ENCODE measurements at places on chromosomes 3 and 15.

DNA sequence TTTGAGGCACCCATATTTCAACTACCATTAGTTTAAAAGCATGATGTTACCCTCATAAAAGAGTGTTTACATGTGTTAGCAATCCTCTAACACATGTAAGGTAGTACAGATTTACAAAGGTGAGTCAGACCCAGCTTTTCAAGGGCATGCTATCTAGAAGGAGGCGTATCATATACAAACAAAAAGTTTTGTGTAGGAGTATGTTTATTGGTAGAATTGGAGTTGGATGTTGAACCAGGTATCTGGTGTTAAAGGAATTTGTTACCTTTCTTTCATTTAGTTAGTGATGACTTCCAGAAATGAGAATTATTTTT lies 2.4 kb downstream of the HACD3 start:
- no peak for DNase-seq

DNA sequence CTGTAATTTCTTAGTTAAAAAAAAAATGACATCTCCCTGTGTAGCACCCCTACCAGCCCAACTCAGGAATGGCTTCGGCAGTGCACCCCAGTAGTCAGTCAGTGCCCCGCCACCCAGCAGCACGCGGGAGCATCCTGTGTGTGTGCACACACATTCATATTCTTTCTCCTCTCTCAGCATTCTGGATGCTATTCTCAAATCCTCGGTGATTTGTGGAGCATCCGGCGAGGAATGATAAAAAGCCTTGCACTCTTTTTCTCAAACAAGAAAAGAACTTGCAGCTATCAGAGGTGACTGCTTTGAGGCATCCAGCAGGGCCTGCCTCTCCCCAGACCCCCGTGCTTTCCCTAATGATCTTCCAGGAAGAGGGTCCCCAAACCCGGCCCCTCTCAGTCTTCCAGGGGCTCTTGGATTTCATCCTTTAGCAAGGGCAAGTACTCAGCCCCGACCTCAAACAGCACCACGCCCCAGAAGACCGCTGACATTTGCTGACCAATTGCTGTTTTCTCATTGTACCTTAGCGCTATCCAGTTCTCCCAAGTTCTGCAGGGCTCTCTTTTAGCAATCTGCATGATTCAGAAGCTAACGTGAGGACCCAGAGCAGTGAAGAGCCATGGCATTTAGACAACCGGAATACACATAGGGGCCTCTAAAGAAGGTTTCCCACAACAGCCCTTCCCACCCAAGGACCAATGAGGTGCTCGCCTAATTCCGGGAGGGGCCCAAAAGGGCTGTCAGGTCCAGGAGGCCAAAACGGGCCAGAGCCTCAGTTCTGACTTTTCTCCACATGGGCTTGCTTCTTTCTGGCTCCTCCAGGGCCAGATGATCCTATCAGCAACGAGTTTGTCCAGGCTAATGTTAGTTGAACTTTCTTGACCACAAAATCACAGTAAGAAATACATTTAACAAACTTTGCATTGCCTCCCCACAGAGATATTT lies 72.2 kb downstream of the FAM174B start:
- DNase-seq = no peak

DNA sequence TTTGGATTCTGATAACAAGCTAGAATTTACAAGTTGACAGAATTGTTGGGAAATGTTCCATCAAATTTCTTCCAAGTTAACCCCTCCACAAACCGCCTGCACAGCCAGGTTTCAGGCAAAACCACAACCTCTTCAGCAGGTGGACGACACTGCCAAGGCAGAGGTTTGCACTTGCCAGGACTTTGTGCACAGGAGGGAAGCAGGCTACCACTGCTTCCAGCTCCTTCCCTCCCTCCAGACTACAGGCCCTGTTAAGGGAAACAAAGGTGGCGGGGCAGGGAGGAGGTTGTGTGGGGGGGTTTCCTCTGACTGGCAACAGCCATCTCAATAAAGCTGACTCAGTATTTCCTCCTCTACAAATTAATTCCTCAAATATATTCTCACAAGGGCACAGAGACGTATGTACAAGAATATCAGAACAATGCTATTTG lies 42.2 kb downstream of the TBC1D2B start:
- DNase-seq = peak; percentile 56

DNA sequence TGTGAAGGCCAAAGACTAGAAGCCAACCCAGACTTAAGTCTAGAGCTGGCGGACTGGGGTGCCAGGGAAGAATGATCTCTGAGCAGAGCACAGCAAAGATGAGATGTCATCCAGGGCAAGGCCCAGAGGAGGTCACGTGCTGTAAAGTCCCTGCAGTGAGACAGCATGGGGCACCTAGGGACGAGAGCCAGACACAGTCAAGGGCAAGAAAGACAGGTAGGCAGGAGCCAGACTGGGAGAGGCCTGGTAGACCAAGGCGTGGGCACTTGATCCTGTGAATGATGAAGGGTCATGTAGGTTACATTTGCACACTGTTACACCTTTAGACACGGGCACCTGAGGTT lies 379.7 kb upstream of the PROK2 start:
- DNase-seq = no peak

DNA sequence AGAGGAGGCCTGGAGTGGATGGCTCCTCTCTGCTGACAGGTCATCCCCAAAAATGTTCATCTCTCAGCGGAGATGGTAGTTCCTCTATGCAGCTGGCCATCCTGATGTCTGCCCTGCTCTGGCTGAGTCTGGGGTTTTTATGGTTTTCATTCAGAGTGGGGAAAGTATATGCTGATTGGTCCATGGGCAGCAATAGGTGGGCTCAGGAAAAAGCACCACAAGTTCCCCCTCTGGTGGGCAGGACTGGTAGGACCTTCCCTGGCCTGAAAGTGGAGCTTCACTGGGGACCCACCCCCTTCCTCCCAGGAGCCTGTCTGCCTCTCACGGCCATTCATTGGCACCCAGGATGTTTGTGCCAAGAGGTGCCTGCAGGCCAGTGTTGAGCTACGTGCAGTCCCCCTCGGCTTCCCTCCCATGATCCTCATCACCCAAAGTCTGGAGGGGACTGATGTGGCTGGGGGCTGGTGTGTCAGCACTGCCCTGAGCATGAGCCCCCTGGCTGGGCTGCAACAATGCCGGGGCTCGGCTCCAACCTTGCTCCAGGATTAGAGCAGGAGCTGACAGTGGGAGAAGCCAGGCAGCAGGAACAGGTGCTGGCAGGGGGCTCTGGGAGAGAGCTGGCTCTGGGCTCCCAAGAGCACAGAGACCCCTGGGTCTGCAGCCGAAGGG lies 13.1 kb upstream of the BLOC1S6 start:
- no peak for DNase-seq

DNA sequence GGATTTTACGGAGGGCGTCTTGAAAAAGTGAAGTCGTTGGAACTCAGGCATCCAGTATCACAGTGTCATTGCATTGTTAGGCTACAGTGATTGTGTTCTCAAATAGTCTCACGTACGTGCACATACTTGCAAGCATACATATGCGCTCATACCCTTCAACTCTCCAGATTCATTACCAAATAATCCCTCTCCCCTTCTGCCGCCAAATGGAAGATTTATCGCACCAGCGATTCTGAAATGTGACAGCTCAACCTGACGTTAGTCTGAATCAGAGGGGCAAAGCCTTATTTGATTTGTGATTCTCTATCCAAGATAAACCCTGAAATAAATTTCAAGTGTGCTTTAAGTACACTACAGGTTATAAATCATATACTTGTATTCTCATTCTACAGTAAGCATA lies 119.4 kb downstream of the GADL1 start:
- no peak for DNase-seq

DNA sequence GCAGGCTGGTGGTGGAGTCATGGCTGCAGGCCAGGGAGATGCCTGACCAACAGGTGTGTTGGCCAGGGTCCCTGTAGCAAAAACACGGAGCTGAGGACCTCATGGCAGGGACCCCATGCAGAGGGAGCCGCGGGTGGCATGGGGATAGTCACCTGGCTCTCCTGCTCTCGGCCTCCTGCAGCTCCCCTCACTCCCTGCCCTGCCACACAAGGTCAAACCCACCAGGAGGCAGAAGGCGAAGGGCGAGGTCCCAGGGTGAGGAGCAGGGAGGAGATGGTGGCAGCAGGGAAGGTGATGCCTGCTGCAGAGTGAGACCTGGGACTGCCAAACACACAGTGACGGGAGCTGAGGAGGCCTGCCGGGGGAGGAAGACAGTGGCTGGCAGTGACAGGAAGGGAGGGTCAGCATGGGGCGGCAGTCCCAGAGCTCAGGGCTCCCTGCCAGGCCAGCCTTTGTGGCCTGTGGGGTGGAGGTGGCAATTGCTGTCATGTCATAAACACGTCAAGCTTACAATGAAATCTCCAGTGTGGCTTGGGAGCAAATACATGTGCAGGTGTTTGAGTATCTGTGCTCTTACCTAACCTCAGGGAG lies 144.3 kb downstream of the TJP1 start:
- DNase-seq = no peak

DNA sequence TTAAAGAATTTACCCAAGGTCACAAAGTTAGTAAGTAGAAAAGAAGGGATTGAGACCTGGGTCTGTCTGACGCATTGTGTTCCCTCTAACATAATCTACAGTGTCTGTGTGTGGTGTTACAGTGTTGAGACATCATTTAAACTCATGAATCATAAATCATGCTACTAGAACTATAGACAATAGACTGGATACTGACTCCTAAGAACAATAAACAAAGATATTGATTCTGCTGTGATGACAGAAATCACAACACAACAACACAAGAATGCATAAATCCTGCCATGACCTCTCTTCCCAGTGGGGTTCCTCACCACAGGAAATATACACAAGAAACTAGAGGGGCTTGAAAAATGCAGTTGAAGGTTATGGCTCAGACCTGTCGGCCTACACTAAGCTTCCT lies 44.3 kb downstream of the TRIM69 start:
- no peak for DNase-seq

DNA sequence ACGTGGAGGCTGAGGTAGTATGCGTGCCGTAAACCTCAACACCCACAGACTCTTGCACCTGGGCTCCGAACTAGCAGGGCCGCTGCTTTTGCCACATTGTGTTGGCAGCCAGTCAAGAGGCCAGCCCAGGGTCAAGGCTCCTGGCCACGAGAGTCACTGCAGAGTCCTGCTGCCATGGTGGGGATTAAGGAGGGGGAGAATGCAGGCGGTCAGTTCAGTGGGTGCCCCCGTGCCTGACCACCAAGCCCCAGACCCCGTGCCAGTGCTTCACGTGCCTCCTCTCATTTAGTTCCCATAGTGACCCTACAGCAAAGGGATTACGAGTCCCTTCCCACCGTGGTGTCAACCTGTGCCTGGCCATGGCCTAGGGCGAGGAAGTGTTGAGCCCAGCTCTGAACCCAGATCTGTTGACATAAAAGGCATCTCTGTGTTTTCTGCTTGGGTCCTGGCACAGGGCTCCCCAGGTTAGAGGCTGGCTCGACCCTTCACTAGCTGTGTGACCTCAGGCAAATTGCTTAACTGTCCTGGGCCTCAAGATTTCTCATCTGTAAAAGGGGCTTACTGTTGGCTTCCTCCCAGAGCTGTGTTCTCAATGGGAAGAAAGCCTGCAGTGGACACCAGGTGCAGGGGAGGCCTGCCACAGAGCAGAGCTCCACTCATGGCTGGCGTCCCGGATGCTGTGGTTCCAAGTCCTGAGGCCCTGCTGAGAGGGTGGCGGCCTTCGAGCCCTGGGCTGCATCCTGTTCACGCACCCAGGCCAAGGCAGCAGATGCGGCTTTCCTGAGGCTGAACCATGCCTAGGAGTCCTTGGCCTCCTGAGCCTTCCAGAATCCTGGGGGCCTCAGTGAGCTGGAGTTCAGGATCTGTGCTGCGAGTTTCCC lies 32.8 kb downstream of the FBLN2 start:
- DNase-seq = no peak

DNA sequence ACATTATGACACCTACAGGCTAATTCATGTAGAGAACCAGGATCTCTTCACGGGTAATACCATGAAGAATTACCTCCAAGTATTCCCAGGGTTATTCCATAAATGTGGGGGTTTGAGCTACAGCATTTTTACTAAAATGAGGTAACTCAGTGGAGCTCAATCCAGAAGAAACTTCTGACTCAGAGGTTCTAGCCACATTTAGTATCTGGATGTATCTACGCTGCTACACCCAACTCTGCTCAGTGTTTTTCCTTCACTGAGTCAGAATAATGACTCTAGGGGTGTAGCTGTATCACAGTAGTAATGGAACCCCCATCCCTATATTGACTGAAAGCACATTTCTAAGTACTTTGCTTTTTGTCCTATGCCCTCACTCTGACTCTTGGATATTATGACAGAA lies 52.4 kb downstream of the COPS2 start:
- DNase-seq = no peak

- no peak for DNase-seq
These were observed 535.8 kb downstream of the TBL1XR1 start for GRCh38 chr3:176661432-176661964.

GRCh38 chr15:37625576-37625975 lies 308.9 kb upstream of the TMCO5A start:
- DNase-seq = no peak

GRCh38 chr3:51216291-51216690 lies 168.8 kb upstream of the MANF start:
- no peak for DNase-seq

DNA sequence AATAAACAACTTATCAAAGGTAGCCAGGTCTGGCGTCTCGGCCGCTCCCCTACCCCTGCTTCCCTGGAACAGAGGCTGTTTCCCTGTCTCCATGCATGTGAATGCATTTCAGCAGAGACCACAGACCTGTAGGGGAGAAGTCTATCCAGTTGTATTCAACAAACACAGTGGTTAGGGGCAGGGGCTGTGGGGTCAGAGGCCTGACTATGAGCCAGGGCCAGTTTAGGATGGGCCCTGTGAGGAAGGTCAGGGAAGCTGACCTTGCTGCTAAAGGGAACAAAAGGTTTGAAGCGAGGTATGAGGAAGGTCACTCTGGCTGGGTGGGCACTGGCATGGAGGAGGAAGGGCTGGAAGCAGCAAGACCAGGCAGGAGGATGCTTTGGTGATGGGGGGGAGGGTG lies 184.6 kb downstream of the XXYLT1 start:
- DNase-seq = no peak

- no peak for DNase-seq
These were observed 10.7 kb downstream of the CGNL1 start for GRCh38 chr15:57386976-57387375.

DNA sequence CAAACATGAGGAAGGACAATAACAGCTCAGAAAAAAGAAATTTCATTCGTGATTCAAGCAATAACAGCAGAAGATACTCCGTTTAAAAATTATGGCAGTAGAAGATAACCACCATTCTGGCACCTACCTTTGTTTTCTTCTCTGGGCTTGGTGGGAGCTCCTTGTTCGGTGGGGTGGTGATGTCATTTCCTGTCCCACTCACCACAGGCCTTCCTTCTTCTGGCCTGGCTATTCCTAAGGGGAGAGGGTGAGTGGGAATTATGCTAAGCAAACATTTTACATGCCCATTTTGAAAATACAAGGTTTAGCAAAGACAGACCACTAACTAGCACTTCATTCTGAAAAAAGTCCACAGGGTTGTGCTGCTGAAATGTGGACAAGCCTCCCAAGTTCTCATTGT lies 74.4 kb downstream of the DHX30 start:
- DNase-seq = no peak
